Stimulated activated naive CD8-positive, alpha-beta T cell treated with anti-CD3 and anti-CD28 coated beads, Interleukin-15, Interleukin-2, amounts not matched to agents 100 U/mL and 50 U/mL, for 24 hours (primary cell): ENCODE measurements at places on chromosomes 6 and 20.

DNA sequence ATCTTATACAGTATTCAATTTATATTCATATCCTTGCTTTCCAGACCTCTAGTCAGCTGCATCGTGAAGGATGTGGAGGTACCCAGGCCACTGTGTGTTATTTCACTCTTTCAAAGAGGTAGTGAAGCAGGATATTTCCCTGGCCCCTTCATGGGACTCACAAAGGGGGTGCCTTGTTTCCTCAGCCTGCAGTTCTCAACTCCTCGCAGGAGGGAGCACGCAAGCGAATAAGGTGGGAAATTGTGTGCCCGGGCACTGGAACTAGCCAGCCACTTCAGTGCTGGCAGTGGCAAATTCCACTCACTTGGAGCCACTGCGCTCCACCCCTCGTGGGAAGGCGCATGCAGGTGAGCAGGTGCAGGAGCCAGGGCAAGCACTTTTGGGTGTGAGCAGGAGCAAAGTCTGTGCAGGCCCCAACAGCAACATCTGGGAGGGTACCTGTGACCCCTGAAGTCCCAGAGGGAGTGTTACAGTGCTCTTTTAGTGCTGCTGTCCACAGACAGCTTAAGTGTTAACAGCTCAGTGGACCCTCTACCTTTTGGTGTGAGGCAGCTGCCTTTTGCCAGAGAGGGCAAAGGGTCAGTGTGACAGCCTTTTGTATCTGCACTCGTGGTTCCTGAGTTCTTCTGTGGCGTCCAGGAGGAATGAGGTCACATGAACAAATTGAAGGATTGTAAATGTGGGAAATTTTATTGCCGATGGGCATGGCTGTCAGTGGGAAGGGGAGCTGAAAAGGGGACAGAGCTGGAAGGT is 49.4 kb upstream of the FAM135A start:
- DNase-seq, result no peak

- no peak for DNase-seq
Measured at GRCh38 chr6:15608396-15608795, 54.4 kb downstream of the DTNBP1 start.

- DNase-seq, result no peak
Measured at GRCh38 chr6:167567142-167568033, 242.5 kb downstream of the TTLL2 start.

DNA sequence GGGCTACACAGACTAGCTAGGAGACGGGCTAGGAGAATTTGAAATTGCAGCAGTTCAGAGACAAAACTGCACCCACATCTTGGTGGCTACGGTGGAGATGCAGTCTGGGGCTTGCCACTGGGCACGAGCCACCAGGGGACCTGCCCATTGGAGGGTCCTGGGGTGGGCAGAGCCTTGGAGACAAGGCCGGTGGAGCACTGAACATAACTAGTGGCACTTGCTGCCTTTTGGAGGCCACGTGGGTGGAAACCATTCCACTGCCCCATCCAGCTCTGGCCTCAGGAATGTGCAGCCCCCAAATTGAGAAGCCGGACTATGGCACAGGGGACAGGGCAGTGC is 113.4 kb downstream of the NFATC2 start:
- DNase-seq, result no peak

DNA sequence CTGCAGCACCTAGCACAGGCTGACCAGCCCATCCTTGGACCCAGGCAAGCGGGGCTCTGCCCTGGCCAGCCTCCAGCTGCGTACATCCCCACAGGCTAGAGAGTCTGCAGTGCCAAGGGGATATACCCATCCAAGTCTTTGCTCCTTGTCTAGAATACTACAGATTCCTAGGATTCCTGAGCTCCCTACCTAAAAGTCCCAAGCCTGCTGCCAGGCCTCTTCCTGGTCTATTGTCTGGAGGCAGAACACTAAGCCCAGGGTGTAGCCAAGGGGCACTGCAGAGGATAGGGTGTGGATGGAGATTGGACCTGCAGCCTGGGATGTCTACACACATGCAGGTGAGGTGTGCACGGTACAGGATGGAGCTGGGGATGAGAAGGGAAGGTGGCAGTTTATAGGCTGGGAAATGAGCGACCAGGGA is 90.0 kb upstream of the SIRPA start:
- no peak for DNase-seq

- no peak for DNase-seq
Measured at GRCh38 chr6:99416892-99417767, 8.0 kb downstream of the PNISR start.

DNA sequence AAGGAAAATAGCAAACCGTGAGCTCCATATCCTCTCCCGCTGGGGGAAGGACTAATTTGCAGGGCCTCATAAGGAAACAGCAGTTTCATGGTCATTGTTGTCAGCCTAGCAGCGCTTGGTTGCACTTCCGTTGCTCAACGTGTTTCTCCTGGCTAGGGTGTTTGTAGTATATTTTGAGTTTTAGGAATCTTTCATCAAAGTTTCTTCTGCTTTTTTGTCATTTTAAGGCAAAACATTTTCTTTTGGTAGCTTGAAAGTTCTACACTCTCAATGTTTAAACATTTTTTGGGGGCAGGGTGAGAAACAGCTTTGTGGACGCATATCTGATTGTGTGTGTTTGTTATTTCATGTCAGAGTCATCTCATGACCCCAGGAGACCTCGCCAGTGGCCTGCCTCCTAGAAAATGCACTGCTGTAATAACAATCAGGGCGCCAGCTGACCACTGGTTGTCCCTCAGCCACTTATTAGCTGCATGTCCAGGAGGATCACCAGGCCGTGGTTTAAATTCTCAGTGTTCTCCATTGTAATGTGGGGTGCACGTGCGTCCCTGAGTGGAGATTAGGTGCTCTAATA is 20.6 kb downstream of the JARID2 start:
- DNase-seq, result no peak

DNA sequence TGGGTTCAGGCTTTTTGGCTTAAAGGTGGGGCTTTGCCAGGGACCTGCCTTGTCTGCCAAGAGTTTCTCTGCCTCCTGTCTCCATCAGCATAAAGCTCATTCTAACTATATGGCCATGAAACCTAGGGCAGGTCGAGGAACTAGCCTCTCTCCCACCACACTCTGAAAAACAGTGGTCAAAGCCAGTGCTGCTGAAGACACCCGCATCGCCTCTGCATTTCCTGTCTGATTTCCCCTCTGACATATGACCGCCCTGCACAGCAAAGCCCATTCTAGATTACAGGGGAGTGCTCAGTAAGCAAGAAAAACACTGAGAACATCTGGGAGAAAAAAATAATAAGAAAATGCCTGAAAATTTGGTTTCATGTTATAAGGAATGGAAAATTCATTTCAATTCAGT is 573.6 kb downstream of the PRKN start:
- DNase-seq, result no peak

DNA sequence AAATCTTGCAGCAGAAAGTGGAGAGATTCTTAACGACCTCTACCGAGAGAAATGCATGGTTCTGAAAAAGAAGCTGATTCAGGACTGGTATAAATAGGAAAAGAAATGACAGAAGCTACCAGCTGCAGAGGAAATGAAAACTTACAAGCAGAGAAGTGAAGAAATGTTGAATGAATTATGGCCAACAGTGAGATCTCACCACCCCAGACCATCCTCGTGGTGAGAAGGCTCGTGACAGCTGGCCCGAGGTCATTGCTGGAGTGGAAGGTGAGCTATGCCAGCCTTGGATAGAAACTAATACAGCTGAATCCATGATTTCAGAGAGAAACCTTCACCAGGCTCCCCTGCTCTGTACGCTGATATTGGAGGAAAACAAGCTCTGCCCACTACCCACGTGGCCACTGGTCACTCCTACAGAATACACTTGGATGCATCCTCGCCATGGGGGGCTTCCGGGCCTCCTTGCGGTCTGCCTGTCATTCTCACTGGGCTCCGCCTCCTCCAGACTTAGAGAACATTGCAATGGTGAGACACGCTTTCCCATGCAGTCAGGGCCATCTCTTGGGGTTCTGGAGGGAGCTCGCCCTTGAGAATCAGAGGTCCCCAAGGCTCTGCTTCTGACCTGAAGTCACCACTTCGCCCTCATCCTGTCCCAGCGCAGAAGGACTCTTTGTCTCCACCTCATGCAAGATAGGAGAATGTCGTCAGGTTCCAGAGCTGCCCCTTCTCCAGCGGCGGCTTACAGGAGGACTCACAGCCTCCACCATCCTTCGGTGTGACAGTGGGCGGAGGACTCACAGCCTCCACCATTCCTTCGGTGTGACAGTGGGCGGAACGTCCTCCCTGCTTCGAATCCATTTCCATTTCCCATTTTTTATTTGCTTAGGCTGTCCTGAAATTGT is 10.6 kb upstream of the TUBB2B start:
- no peak for DNase-seq

- DNase-seq, result no peak
Measured at GRCh38 chr6:133227344-133227743, 13.8 kb upstream of the EYA4 start.

GRCh38 chr6:50549026-50549425 is 164.3 kb upstream of the TFAP2D start:
- DNase-seq, result no peak

DNA sequence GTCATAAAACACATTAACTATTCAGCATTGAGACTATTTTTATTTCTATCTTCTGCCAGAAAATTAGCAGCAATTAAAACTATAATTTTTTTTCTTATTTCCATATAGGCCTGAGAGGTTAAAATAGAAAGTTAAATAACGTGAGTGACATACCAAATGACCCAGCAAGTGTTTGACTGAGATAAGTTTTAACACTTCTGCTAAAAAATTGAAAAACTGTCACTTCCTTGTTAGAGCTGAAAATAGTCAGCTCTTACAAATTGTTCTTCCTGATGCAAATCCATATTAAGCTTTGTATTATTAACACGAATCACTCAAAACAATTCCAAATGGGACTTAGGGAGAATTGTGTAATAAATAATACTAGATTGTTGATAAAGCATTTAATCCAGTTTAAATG is 26.5 kb upstream of the STX11 start:
- no peak for DNase-seq

- no peak for DNase-seq
Measured at GRCh38 chr6:90277302-90278011, 19.2 kb downstream of the BACH2 start.

GRCh38 chr6:141561154-141561553 is 571.6 kb upstream of the GJE1 start:
- DNase-seq, result no peak

- DNase-seq, result no peak
Measured at GRCh38 chr6:34593701-34594100, 37.6 kb upstream of the SPDEF start.

DNA sequence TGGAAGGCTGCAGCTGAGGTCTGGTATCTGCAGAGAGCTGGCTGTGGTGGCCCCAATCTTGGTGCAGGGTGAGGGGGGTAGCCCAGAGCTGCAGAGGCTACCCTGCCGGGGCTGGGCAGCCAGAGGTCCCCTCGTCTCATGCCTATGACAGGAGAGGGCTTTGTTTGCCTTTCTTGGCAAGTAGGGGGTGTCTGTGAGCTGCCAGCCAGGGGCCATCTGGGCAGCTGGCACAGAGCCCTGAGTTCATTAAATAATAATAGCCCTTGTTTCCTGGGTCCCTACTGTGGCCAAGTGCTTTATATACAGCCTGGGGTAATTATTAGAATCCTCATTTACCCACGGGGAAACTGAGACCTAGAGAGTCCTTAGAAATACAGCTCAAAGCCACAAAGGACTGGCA is 66.6 kb downstream of the EZR start:
- no peak for DNase-seq

DNA sequence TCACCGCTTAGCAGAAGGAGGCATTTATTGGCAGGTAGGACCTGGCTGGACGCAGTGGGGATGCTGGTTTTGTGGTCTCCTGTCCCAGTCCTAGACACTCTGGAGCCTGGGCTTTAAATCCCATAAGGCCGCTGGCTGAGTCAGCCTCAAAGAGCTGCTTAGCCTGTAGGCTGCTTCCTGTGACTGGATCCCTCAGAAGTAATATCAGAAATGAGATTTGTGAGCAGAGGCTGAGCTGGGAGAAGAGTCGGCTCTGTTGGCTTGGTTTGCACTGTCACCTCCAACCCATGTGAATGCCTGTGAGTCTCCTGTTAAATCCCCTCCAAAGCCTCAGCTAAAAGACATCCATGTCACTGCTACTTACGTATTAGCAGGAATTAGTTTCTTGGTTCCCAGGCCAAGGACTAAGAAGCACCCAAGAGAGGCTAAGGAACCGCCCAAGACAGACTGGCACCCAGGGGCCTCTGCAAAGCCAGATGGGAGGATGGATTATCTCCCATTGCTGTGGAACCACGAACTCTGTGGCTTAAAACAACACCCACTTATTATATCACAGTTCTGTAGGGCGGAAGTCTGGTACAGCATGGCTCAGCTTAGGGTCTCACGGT is 289.4 kb downstream of the CDC5L start:
- no peak for DNase-seq

DNA sequence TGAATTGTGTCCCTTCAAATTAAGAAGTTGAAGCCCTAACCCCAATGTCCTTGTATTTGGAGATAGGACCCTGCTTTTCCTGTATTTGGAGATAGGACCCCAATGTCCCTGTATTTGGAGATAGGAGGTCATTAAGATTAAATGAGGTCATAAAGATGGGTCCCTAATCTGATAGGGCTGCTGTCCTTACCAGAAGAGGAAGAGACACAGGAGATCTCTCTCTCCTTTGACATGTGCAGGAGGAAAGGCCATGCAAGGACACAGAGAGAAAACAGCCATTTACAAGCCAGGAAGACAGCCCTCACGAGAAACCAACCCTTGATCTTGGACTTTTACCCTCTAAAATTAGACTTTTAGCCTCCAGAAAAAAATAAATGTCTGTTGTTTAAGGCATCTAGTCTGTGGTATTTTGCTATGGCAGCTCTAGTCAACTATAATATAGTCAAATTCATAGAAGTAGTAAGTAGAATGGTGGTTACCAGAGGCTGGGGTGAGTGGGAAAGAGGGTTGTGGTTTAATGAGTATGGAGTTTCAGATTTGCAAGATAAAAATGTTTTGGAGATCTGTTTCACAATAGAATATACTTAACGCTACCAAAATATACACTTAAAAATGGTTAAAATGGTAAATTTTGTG is 59.3 kb downstream of the UBE3D start:
- no peak for DNase-seq

- DNase-seq, result peak; percentile 4
Measured at GRCh38 chr6:127641905-127642304, 64.9 kb downstream of the C6orf58 start.

DNA sequence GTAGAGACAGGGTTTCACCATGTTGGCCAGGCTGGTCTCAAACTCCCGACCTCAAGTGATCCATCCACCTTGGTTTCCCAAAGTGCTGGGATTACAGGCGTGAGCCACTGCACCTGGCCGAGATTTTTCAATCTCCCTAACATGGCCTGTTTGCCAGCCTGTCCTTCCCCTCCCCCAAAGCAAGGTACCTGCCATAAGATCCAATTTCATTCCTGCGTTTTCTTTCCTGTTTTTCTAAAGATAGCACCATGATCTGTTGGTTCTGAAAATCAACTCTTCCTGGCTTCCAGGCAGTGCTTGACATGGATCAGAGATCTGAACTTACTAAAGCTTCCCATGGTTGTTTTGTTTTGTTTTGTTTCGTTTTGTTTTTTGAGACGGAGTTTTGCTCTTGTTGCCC is 7.5 kb downstream of the MGME1 start:
- DNase-seq, result no peak

DNA sequence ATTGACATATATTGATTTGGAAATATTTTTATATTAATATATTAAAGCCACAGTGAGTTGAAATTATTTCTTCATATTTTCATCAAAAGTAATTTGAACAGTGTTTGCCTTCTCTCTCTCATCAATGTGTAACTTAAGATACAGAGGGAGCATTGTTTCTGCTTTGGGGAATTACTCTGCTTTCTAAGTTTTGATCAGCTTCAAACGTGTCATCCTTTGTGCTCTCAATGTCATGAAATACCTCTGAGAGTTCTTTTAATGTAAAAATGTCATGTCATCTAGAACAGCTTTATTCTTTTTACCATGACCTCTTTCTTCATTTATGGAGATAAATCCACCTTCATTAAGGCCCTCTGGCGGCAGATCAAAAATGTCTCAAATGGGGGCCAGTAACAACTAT is 259.4 kb upstream of the STXBP5 start:
- no peak for DNase-seq
